ENCODE measurements at places on chromosomes 2 and 18.

GRCh38 chr2:165793161-165793778 is 777 bp downstream of the GALNT3 start:
- DNase-seq: no peak

- DNase-seq: no peak
Measured at GRCh38 chr18:31490387-31490786, 7.6 kb upstream of the DSG2 start.

GRCh38 chr18:63603772-63604171 is 16.6 kb downstream of the SERPINB13 start:
- DNase-seq: no peak

- DNase-seq: no peak
Measured at GRCh38 chr2:147509821-147510220, 335.0 kb upstream of the ACVR2A start.

DNA sequence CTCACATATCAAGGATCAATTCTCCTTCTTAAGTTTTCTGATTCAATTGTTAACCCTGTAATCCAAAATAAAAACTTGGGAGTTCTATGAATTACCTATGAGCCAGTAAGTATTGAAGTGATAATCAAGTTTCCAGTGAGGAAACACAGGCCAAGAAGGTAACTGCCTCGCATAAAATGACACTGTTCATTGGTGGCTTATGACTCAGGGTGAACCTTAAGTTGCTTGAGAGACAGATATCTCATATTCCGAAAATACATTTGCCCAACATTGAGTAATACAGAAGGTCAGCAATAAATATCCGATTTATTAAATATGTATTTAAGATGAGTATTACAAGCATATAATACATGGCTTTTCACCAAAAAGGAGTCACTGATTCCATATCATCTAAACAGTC is 31.9 kb downstream of the PSME4 start:
- no peak for DNase-seq

DNA sequence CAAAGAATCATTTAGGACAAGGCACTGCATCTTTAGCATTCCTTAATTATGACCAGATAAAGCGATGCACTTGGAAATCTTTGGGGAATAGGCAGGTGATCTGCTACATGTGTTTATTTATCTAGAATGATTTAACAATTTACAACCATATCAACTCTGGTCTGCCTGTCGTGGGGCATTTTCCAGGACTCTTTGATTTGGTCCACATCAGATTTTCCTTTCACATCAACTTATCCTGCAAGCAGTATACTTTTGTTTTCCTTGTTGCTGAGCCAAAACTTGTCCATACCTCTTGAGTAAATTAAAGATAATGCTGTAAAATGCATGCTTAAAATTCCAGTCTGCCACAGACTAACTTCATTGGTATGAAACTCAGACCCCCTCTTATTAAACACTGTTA is 312.4 kb upstream of the TCF4 start:
- no peak for DNase-seq

- DNase-seq: no peak
Measured at GRCh38 chr2:57906152-57906732, 140.4 kb upstream of the VRK2 start.

GRCh38 chr2:6068429-6068828 is 376.2 kb downstream of the SOX11 start:
- DNase-seq: no peak
